HTR-8/SVneo (cell line): ENCODE measurements at places on chromosomes 12 and 14.

DNA sequence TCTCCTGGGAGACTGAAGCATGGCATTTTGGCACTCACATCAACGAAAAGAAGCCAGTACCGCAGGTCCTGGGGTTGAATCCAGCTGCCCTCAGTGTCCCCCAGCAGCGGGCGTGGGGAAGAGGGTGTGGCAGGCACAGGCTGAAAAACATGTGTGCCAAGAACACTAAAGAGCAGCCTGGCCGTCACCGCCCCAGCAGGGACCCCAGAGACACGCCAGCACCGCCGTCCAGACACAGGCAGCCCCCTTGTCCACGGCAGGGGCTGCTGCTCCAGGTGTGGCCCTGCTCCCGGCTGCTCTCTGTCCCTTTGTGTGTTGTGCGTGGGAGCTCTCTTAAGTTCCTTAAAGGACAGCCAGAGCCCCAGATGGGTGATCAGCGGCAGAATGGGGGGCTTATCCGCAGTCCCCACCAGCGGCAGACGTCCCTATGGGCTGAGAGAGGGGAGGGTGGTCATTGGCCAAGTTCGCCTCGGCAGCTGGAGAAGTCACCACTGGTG is 556 bp downstream of the PHETA1 start:
- no peak for DNase-seq

- DNase-seq: peak; percentile 47
Observed at GRCh38 chr12:54411391-54412241, 7.5 kb downstream of the ITGA5 start.

- peak; percentile 90 for DNase-seq
Observed at GRCh38 chr12:114933428-114934160, 249.6 kb upstream of the TBX3 start.

GRCh38 chr12:14422516-14423230 is 57.2 kb downstream of the ATF7IP start:
- DNase-seq: no peak

DNA sequence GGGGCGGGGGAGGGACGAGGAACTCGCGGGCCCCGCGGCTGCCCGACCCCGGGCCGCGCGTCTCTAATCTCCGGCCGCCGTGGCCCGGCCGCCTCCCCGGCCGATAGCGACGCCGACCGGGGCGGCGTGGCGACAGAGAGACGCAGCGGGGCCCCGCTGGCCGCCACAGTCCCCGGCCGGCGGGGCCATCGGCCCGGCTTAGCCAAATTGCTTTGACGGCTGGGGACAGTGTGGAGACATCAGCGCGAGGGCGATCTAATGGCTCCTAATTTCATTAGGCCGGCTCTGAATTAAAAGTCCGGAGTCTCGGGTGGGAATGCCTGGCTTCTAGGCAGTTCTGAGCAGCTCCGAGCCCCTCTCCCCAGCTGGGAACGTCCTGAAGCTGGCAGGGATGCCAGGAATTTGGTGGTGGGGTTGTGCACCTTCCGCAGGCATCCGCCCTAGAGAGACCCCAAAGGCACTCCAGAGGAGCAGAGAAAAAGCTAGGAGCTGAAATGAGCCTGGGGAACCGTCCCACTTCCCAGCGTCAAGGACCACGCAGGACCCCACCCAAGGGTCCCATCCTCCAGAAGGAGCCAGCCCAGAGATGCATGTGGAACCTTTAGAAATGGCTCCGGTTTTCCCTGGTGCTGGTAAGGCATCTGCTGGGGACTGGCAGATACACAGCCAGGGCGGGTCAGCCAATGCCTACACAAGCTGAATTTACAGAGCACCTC is 9.6 kb downstream of the TBX5 start:
- DNase-seq: no peak

GRCh38 chr12:71183018-71183417 is 25.2 kb upstream of the TSPAN8 start:
- peak; percentile 11 for DNase-seq
